ENCODE measurements at places on chromosomes 6 and 20.

DNA sequence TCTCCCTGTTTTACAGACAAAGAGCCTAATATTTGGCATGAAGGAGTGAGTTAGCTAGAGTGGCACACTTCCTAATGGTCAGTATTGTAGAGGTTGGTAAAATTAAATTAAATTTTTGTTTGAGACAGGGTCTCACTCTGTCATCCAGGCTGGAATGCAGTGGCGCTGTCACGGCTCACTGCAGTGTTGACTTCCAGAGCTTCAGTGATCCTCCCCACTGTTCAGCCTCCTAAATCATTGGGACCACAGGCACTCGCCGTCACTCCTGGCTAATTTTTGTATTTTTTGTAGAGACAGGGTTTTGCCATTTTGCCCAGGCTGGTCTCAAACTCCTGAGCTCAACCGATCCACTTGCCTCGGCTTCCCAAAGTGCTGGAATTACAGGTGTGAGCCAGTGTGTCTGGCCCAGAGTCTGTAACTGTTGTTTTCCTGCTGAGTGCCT, 70.9 kb downstream of the SCAND1 start:
- DNase-seq = no peak

DNA sequence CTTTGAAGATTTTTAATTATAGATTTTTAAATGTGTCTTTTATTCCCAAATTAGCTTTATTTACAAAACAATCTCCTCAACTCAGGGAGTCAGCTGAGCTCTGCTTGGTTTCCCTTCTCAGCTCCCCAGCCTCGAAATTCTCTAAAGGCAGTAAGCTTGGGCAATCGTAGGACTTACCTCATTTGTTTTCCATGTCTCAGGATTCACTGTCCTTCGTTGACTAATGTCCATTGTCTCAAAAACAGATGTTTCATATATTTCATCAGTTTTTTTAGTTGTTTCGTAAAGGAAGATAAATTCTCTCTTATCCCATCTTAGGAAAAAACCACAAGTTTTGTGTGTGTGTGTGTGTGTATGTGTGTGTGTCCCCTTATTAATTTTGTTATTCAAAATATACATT, 102.2 kb upstream of the ADGRF1 start:
- DNase-seq = no peak

DNA sequence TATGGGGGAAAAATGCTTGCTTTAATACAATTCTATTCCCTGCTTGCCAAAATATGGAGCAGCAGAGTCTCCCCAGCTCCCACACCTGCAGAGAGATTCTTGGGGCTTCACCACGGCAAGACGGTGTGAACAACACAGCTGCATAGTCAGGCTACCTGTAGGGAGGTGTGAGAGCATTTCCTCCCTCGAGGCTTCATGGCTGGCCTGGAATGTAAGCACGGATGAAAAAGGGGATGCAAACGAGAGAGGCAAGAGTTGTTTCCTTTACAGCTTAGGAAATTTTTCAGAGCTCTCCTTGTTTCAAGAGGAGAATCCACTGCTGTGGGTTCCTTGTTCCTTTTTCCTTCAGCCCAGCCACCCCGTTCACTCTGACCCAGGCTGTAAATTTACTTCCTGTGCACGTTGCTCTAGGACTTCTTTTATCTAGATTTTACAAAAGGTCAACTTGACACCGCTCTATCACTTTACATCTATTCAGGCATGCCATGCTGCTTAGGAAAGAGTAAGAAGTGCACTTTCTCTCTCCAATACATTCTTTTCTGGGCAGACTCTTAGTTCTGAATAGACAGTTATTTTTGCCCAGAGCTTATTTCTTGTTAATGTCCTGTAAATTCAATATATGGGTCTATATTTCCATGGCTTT, 197.1 kb downstream of the KHDC1L start:
- DNase-seq = no peak

DNA sequence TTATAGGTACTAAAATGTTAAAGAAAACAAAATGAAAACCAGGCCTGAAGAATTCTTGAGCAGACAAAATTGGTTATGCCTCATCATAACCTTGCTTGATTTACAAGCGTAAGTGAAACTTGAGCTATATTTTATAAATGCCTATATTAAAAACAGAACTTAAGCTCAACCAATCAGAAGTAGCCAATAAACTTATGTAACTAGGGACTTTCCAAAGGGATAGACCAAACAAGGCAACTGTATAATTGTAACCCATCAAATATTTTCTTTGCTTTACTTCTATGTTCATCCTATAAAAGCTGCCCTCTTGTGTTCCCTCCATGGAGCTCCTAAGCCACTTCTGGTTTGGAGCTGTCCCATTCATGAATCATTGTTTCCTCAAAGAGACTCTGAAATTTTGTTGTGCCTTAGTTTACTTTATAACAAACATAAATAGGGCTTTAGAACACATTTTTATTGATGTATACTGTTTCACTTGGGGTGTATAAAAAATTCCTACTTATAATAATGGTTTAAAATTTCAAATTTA, 101.6 kb upstream of the CARMIL1 start:
- no peak for DNase-seq

- DNase-seq = no peak
Measured at GRCh38 chr6:228881-229651, 63.2 kb upstream of the DUSP22 start.

DNA sequence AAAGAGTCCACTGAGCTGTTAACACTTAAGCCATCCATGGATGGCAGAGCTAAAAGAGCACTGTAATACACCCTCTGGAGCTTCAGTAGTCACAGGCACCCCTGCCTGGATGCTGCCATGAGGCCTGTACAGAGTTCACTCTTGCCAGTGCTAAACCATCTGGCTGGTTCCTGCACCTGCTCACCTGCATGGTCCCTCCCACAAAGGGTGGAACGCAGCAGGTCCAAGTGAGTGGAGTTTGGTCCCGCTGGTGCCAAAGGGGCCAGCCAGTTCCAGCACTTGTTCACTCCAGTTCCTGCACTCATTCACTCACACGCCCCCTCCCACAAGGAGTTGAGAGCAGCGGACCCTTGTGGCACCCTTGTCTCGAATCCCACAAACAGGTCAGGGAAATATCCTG, 503.5 kb downstream of the HACE1 start:
- DNase-seq = no peak

GRCh38 chr6:149766156-149766769, 16.7 kb downstream of the PCMT1 start:
- DNase-seq = no peak

- no peak for DNase-seq
Measured at GRCh38 chr6:44976677-44977641, 351.2 kb upstream of the RUNX2 start.

DNA sequence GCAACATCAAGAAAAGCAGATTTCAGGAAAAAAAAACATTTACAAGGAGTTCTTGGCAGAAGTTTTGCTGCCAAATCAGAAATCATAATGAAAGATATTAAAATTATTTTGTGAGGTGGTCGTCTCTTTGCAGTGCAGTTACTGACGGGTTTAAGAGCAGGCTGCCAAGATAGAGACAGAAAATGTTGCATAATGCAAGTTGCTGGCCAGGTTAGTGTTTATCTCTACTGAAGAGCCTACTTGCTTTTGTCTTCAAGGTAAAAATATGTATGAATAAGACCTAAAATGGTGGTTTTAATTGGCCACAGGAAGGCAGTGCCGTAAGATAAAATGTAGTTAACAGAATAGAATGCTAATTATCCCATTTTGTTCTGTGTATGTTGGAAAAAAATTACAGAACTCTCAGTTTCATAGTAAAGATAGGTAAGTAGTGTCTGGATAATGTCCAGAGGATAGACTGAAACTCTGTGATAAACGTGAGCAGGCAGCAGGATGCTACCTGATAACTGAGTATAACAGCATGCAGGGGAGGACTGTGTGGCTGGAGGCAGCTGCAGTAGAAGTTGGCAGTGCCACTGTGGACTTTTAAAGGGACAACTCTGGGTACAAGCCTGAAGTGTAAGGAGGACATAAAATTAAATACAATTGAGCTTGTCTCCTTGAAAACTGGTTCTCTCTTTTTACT, 13.9 kb downstream of the FOXO3 start:
- DNase-seq = no peak

Measured in LNCaP clone FGC (cell line).